ENCODE measurements at places on chromosomes 11 and 22.

GRCh38 chr22:25772288-25772687, 30.3 kb downstream of the MYO18B start:
- DNase-seq = no peak

- DNase-seq = no peak
Observed at GRCh38 chr11:22347857-22348487, 9.8 kb downstream of the SLC17A6 start.

GRCh38 chr22:41198027-41198580, 7.0 kb upstream of the L3MBTL2 start:
- peak; percentile 66 for DNase-seq

DNA sequence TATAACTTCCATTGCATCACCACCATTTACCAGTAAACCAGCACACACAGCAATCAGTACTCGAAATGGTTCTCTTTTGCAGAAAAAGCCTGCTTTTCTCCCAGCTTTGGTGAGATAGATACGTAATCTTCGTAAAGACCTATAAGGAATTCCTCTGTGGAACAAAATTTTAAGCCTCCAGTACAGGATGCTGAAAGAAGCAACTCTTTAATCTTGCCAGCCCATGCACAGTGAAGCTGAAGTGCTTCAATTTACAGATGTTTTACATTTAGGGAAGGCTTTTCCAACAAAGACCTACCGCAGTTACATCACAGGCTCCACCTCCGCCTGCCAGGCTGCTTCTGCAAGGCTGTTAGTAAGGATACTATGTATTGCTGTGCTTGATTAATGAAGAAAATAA, 1.9 kb downstream of the ELMOD1 start:
- no peak for DNase-seq

- no peak for DNase-seq
Observed at GRCh38 chr11:47270331-47271271, 668 bp downstream of the MADD start.

- DNase-seq = no peak
Observed at GRCh38 chr11:75273411-75274391, 33.1 kb downstream of the TPBGL start.

DNA sequence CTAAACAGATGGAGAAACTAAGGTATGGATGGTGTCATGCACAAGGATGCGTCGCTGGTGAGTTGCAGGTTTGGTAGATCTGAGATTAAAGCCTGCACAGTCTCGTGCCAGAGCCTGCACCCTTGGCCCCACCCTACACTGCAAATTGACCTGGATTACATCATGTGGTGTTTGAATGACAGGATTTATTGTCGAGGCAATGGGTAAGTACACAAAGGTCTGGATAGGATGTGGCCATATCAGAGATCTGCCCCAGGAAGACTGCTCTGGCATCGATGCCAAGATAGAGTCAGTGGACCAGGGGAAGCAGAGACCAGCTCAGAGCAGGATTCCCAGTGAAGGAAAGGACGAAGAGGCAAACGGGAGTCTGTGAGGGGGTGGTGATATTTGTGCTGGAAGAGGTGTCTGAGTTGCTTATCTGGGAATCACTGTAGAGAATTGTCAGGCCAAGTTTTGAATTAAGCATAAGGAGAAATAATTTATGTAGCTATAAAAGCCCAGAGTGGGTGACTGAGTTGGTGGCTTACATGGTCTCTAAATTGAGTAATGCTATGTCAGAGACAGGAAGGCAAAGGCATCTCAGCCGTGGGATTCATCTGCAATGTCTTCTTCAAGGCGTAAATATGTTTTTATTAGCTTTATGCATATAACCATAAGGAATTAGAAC, 499.6 kb upstream of the B3GAT1 start:
- DNase-seq = no peak

DNA sequence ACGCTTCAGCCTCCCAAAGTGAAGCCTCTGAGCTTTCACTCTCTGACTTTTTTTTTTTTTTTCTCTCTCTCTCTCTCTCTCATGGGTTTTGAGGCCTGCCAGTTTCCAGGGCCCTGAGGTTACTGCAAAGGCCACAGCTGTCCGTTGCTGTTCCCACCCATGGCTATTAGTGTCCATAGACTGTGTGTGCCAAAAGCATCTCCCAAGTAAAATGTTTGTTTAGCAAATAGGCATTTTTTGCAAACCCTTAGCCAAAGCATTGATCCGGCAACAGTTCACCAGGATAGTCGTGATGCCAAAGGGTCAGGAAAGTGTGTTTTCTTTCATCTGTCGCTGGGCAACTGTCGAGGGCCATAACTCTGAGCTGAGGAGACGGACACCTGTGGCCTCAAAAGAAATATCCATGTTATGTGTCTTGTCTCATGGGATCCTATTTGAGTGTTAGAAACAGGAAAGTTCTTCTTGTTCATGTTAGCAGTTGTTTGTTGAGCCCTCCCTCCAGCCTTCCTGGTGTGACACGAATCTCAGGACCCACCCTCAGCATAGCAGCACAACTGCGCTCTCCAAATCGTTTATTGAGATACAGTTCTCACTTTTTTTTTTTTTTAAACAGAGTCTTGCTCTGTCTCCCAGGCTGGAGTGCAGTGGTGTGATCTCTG, 18.4 kb downstream of the FADS2 start:
- no peak for DNase-seq

DNA sequence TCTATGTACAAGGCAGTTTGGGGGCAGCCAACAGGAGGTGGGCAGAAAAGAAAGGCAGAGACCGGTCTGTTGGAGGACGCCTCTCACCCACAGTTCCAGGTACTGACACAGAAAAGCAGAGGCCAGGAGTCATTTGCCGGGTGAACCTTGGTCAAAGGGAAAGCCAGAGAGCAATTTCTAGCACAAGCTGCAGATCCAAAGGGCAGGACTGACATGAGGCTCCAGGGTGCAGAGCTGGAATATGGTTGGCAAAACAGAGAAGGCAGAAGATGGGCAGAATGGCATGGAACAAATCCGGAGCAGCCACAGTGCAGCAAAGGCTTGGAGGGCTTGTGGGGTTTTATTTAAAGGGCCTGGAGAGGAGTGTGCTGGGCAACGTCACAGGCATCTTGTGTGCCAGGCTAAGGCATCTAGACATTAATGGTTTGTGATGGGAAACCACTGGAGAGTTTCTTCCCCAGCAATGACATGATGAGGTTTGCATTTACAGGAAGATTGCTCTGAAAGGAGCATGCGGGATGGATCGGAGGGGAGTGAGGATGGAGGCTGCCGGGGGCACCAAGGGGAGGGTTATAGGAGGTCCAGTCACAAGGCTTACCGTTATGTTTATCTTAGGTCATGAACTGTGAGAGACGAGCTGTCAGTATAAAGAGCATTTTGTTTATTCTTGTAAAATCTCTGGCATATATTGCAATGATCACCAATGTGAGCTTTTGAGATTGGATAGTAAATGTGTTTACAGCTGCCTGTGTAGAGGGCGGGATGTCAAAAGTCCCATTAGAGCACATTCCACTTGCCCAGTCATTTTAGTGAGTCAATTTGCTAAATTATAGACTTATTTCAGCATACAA, 5.7 kb upstream of the MMP20 start:
- DNase-seq = no peak
